ENCODE measurements at places on chromosomes 4 and X. TPM values are rescaled to one million over a fixed set of nuclear protein-coding genes. Genes with fewer than 3 reads are reported as not detected.

MAGEA9B gene
- not detected for polyA plus RNA-seq

TRIM60 gene
- not detected for polyA plus RNA-seq

DNA sequence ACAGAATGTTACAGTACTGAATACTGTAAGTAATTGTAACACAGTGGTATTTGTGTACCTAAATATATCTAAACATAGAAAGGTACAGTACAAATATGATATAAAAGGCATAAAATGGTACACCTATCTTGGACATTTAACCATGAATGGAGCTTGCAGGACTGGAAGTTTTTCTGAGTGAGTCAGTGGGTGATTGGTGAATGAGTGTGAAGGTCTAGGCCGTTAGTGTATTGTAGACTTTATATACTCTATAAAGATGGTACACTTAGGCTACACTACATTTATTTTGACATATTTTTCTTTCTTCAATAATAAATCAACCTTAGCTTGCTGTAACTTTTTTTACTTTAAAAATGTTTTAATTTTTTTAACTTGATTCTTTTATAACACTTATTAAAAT, 422.5 kb upstream of the FSTL5 start:
- no peak for DNase-seq

- no peak for DNase-seq
Observed at GRCh38 chr4:119581190-119581873, 47.3 kb downstream of the PDE5A start.

- DNase-seq, result no peak
Observed at GRCh38 chr4:66704243-66704642, 841.1 kb downstream of the CENPC start.

DNA sequence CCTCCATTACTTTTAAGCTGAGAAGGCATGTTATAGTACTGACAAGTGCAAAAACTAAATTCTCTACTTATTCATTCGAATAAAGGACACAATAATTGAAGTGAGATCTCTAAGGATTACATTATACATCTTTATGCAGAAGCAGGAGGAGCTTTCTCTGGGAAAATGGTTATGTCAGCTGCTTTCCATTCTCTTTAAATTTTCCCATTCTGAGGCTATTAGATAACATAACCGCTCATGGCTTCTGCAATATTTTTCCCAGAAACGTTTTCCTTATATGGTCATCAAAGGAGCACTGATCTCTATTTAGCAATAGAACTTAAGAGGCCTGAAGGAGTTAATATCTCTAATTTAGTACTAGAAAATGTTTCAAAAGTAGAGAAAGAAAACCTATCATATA, 221.6 kb downstream of the NSUN7 start:
- DNase-seq, result no peak

- DNase-seq, result no peak
Observed at GRCh38 chrX:48989483-48989882, 12.6 kb downstream of the GRIPAP1 start.

- DNase-seq, result no peak
Observed at GRCh38 chrX:71637848-71638247, 19.5 kb upstream of the CXCR3 start.

DNA sequence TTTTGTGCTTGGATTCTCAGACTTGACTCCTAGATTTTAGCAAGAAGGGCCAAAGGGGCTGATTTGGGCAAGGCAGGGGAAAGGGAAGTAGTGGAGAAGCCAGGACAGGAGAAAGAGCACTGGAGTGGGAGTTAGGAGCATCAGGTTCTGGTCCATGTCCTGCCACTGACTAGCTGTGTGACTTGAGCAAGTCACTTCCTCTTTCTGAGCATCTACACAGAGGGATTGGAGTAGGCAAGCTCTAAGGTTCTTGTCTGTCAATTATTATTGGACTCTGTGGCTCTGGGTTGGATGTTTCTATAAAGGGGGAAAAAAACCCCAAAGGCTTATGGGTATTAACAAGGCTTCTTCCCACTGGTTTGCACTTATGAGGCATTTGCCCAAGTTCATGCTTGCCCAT, 24.4 kb downstream of the PLAC1 start:
- DNase-seq, result no peak

- no peak for DNase-seq
Observed at GRCh38 chrX:107470198-107470597, 20.7 kb downstream of the FRMPD3 start.

- no peak for DNase-seq
Observed at GRCh38 chr4:839675-840443, 13.9 kb upstream of the CPLX1 start.

Measured in CD4-positive, alpha-beta memory T cell (primary cell).